AG10803 (cell line): ENCODE measurements at places on chromosomes 6 and 20.

DNA sequence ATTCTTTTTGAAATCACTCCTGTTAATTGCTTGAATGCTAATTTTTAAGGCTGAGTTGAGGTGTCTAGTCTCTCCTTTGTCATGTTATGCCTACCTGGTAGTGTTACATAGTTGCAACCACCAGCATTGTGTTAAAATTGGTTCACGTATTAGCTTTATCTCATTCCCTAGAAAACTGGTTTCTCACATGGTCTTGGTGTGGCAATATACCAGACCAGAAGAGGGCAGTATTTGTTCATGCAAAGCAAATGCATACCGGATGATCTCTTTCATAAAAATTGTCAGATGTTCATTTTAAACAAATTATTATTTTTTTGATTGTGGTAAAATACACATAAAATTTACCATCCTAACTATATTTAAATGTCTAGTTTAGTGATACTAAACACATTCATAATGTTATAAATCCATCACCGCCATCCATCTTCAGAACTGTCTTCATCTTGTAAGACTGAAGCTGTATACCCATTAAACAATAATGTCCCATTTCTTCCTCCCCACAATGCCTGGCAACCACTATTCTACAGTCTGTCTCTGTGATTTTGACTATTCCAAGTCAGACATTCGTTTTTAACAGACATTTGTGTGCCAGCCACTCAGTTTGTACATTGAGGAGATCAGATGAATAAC, 92.8 kb downstream of the ATRN start:
- peak; percentile 62 for DNase-seq

- no peak for DNase-seq
Measured at GRCh38 chr6:104013312-104013971, 846.3 kb downstream of the HACE1 start.

- no peak for DNase-seq
Measured at GRCh38 chr6:16199804-16200203, 38.6 kb upstream of the GMPR start.

GRCh38 chr6:11092668-11093375, 812 bp upstream of the SMIM13 start:
- peak; percentile 33 for DNase-seq

GRCh38 chr6:2970753-2971419, 481 bp downstream of the SERPINB6 start:
- peak; percentile 40 for DNase-seq

DNA sequence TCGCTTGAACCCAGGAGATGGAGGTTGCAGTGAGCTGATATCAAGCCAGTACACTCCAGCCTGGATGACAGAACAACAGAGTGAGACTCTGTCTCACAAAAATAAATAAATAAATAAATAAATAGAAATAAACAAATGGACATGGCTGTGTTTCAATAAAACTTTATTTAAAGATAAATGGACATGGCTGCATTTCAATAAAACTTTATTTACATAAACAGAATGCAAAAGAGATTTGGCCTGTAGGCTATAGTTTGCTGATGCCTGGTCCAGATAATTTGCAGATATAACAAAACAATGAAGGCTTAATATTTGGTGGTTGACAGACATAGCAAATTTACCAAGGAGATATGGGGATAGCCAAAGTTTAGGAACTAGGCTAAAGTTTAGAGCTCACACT, 66.8 kb downstream of the ZNF831 start:
- DNase-seq, result no peak

GRCh38 chr6:153131037-153131981, at the start of gene RGS17:
TSS of gene RGS17 (minus strand) at chr6:153131282. CDS start at chr6:153044018, 87,264 bp downstream.
- DNase-seq, result peak; percentile 61

- no peak for DNase-seq
Measured at GRCh38 chr6:32905078-32905477, 35.8 kb downstream of the HLA-DMB start.

DNA sequence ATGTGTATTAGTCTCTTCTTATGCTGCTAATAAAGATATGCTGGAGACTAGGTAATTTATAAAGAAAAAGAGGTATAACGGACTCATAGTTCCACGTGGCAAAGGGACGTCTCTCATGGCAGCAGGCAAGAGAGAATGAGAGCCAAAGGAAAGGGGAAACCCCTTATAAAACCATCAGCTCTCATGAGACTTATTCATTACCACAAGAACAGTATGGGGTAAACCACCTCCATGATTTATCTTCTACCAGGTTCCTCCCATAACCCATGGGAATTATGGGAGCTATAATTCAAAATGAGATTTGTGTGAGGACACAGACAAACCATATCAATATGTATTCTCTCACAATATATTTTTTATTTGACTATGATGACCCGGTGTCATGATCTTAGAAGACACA, 109.1 kb downstream of the UTRN start:
- DNase-seq, result no peak

DNA sequence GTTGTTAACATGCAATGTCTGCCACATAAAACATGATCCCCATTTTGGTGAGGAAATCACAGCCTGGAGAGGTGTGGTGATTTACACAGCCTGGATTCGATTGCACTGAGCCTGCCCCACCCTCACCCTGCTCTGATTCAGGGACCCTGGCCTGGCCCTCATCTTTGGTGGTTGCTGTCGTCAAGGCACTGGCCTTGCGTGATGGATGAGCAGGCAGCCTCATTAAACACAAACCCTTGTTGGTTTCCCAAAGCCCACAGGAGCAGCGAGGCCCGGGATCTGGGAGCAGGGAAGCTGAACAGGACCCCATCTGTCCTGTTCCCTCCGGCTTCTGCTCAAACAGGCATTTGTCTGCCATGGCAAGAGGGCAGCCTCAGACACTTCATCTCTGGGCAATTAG, 70.8 kb downstream of the CHMP4B start:
- no peak for DNase-seq

DNA sequence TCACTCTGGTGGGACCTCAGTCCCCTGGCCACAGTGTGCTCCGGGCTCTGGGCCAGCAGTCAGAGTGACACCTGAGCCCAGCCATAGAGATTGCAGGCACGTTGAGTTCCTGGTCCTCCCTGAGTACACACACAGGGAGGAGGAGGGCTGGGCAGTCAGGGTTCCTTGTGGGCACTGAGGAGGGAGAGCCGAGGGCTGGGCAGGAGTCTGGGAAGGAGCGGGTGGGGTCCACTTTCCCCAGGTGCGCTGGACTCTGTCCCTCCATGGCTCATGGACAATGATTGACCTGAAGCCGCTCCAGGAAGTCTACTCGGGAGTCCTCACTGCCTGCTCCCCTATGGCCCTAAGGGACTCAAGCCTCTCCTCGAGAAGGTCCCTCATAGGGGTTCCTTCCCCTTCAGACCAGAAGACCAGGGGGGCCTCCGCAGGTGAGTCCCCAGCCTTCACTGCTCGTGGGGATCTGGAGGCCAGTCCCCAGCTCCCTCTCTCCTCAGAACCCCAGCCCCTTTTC, 1.1 kb downstream of the SLC44A4 start:
- no peak for DNase-seq
